PC-3 (cell line): ENCODE measurements at places on chromosomes 12 and 14.

- peak; percentile 39 for DNase-seq
Observed at GRCh38 chr14:72549026-72549425, 344.9 kb downstream of the DPF3 start.

- DNase-seq, result peak; percentile 22
Observed at GRCh38 chr12:56469007-56469930, 891 bp downstream of the SPRYD4 start.

- no peak for DNase-seq
Observed at GRCh38 chr14:59018460-59018859, 170.0 kb upstream of the DAAM1 start.

GRCh38 chr12:109452489-109452888 is 24.6 kb downstream of the KCTD10 start:
- DNase-seq, result no peak

GRCh38 chr14:100827101-100828021 is 1.4 kb downstream of the MEG3 start:
- DNase-seq, result no peak

DNA sequence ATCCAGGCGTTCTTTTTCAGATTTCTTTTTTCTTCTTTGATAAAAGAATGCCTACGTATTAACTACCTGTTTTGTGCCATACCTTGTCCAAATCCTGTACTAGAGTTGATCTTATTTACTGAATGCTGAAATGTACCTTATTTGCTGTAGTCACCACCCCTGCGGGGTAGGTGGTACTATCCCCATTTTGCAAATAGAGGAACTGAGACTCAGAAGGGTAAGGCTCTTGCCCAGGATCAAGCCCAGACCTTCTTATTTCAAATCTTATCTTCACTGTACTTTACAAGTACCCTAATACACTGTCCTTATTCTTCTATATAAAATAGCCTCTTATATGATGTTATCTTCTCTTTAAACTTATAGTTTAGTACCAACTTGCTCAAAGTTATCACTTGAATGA is 206.5 kb downstream of the SLC41A2 start:
- DNase-seq, result no peak

- DNase-seq, result no peak
Observed at GRCh38 chr14:77143071-77143470, 1.5 kb upstream of the ZDHHC22 start.

DNA sequence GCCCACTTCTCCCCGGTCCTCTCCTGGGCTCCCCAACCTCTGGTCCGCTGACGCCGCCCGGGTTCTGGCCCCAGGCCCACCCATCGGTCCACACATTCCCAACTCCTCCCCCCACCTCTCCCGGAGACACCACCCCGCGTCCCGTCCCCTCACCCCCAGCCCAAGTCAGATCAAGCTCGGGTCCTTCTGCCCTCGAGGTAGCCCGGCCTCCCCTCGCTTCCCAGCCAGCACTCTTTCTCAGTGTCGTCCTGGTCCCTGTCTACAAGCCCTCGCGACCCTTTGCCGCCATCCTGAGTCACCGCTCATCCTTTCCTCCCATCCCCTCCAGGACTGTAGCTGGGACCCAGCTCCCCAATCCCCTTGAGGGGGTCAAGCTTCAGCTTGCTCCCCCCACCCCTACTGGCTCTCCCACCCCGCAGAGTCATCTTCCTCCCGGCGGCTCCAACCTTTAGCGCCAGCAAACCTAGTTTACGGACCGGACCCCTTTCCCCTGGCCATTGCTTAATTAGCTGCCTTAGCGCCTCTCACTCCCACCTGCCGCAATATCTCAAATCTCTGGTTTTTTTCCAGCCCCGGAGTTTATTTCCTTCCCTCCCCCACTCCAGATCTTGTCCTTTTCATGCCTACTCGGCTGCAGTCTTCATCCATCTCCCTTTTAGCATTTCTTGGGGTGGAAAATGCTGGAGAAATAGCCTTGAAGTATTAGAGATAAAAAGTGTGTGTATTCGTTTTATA is 1.1 kb downstream of the PPP4R4 start:
- DNase-seq, result no peak

DNA sequence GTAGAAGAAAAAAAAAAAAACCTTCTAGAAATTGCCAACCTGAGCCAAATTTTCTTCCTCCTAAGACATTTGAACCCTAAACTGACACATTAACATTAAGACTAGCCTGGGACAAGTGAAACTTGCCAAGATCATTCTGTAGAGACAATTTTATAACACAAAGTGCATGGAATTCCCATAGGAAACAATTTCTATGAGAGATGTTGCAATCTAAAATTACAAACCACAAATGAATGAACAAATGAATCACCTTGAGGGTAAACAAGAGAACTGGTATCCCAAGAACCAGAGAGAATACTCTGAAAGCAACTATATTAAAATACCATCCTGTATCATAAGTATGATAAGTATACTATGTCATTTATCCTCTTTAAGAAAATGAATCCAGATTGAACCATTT is 165.3 kb downstream of the DICER1 start:
- DNase-seq, result peak; percentile 63

DNA sequence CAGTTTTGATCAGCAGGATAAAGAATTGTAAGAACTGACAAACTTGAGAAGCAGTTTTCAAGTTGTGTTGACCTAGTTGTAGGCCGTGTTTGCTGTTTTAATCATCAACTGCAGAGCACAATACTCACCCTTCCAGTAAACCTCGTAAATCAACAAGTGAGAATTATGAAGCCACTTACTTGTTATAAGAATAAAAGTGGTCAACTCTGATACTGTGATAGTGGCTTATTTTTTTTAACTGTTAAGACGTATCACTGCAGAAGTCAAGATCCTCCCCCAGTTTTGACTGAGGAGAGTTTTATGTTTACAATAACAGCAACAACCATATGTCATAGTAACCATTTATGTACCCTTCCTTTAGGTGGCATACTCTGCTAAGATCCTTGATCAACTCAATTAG is 100.8 kb upstream of the DACT1 start:
- peak; percentile 77 for DNase-seq

GRCh38 chr14:33564774-33565630 is 385.9 kb downstream of the EGLN3 start:
- DNase-seq, result peak; percentile 82

GRCh38 chr14:99035712-99036610 is 236.0 kb downstream of the BCL11B start:
- peak; percentile 53 for DNase-seq

GRCh38 chr14:99689266-99690236 is 5.5 kb downstream of the CYP46A1 start:
- DNase-seq, result no peak

DNA sequence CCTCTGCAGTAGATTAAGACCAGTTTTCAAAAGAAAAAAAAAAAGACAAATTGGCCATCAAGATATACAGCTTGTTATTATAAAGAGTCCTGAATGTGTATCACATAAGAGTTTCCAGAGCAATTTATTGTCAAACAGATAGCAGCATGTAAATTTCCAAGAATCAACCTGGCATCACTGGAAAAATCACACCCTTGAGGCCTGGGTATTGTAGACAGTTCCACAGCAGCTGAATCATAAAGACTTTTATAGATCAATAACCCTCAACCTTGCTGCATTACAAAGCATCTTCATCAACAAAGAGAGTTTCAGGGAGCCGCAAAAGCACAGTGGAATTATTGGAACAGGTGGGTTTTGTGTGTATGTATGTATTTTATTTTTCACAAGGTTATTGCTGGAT is 94.6 kb upstream of the LRIG3 start:
- no peak for DNase-seq

DNA sequence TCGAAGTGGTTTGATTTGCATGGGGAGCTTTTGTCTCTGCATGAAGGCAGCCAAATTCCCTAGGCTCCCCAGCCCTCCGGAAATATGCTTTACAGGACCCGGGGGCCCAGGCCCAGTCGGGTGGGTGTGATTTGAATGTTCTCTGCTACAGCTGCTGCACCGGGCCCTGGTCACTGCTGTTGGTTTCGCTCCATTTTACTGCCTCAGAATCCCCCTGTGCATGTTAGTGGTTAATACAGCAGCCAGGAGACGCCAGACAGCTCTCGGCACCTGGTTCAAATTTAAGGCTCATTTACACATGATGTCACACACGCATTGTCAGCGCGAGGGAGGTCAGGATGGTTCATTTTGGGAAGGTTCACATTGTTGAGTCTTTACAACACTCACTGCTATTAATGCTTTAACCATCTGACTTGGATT is 99.6 kb downstream of the SLC38A6 start:
- DNase-seq, result no peak

GRCh38 chr12:3042394-3042793 is 34.8 kb upstream of the TSPAN9 start:
- DNase-seq, result no peak
